Hypothalamus (tissue), 51 donors: ENCODE measurements at places on chromosomes 1 and 21.

DNA sequence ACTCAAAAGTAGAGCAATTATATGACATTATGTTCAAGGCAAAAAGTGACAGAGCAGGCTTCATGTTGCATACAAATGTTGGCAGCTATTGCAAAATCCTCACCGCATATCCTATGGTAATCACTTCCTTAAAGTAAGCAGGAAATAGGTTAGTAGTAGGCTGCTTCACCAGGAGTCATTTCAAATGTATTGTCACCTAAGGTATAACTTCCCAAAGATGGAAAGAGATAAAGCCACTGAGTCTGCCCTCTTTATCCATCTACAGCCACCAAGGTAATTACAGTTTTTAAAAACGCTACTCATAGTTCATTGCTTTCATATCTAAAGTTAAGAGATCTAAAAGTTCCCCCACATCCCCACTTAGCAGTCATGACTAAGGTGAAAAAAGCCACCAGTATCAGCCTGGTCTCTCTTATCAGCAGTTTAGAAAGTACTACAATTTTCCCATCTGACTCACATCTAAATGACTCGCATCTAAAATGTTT lies 31.6 kb upstream of the UBE2U start:
- no peak for DNase-seq

- DNase-seq: no peak
Observed at GRCh38 chr1:117270679-117271078, 60.0 kb upstream of the VTCN1 start.

DNA sequence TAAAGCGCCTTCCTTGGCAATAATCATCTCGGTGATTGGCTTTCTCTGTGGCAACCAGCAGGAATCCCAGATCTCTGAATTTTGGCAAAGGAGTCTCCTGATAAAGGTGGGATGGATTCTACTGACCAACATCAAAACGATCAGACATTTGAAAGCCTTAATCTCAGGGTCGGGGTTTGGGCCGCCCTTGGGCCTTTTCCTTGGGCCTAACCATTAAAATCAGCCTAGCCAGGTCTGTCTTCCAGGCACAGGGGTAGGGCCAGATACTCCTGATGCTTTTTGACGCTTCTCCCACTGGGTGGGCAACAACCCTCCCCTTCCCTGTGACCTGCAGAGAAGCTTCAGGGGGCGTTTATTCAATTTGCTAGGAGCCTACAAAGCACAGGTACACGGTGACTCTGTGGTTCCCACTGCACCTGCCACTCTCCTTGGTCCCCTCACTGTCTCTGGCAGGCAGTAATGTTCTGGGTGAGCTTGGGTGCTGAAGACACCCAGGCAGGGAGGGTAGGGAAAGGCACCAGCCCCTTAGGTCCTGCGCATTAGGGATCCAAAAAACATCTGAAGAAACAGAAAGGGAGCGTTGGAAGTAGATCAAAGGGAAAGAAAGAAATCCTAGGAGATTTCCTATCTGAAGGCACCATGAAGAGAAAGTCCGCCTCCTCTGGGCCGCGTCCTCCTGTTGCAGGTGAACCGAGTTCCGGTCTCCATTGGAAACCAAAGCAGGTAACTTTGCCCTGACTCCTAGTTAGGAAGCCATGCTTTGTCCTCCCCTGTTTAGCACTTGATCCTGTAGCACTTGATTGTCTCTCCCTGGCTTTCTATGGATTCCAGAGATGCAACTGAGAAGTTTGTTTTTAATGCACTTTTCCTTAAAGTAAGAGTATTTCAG lies 12.3 kb downstream of the RNU1-2 start:
- no peak for DNase-seq

DNA sequence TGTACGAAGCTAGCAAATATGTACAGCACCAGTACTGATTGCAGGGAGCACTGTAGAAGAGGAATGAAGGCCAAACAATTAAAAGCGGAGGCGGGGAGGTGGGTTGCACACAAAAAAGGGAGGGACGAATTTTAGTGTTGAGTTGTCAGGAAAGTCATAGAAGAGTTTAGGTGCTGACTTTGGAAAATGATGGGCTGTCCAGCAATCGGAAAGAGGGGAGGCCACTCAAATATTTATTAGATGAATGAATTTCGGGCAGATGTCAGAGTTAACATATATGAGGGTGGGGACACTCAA lies 537 bp upstream of the ANKRD13C start:
- DNase-seq: no peak

DNA sequence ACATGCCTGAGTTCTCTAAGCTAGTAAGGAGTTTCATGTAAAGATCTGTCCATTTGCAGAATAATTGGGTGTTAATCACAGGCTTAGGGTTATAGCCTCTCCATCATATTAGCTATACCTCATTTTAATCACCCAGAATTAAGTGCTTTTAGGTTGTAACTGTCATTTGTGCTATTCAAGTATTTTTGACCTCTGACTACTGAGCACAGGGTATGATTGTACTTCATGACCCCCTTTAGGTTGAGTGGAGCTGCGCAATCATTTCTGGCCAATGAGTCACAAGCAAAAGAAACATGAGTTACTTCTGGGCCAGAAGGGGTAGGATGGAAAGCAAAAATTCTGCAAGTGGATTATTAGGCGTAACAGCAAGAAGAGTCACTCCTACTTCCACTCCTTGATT lies 8.4 kb upstream of the SNX7 start:
- no peak for DNase-seq

DNA sequence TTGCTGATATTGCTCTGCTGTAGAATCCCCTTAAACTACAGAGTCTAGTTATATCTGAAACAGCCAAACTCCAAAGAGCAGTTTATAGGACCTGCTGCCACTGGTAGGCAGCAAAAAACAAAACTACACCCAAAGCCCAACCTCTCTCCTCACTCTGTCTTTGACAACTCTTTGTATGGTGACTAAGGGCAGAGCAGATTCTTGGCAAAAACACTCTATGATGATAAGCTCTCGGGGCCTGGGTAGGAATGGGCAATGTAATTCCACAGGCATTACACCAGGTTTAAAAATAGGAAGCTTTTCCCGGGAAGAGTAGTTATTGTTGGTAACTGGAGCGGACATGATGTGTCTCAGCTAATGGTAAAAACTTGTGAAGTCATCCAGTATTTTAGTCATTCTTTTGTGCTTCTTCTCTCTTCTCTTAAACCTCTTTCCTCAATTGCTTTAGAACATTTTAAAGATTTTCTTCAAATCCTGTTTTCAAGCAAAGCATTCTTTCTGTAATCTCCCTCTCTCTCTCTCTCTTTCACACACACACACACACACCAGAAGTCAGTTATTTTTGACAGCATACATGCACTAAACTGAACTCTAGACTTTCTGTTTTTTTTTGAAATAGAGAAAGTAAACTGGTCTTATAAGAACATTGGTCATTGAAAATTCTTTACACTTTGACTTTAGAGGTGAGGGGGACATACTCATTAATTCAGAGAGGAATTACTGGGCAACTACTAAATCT lies 193.5 kb downstream of the PAPPA2 start:
- no peak for DNase-seq

DNA sequence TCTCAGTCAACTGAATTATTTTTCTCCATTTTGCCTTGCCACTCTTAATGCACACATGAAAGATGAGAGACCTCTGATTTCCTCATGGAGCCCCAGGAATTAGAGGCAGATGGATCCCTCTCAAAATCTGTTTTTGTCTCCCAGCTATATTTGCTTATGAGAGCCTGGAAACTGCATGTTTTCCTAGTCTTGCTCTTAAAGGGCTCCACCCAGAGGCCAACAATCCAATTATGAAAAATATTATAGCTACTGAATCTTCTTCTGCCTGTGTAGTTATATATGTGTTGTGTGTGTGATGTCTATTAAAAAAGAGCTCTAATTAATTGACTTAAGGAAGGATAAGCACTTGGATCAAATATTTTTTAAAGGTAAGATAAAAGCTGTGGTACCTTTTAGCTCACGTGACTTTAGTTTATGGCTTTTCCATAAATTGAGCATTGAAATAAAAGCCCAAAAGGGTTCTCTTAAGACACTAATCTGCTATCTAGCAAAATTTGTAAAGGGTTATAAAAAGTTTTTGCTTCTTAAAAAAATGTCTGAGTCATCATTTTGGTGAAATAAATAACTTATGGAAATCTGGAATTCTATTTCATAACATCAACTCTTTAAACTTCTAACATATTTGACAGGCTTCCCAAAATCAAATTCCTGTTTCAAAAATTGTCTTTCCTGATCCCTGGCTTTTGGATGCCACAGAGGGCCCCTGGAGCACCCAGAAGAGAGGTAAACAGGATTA lies 31.2 kb upstream of the TSPEAR start:
- DNase-seq: no peak

DNA sequence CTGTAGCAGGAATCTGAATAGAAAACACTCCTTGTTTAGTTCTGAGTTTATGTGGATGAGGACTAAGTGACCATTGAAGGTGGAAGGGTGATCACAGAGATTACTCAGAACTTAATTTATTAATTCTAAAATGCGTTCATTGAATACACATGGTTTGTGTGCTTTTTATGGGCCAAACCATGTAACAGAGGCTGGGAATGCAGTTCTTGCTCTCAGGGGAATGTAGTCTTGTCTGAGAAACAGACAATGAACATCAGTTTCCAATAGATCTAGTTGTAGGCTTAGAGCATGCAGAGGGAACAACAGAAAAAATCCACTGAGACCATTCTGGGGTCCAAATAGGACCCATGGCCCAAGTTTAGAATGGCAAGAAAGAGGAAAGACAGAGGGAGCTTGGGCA lies 46.1 kb downstream of the ITSN1 start:
- no peak for DNase-seq

DNA sequence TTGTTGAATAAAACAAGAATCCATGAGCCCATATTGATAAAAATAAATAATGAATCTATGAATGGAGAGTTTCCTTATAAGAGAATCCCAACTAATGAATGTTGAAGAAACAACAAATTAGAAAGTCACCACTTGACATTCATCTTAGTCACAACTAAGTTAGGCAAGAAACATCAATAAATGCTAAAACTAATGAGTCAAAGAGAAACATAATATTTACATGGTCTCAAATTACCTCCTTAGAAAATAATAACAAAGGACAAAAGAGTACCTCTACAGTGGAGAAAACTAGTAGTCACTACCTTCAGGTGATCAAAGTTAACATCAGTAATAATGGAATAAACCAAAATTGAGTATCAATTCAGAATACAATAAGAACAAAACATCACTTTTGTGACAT lies 93.5 kb downstream of the AKT3 start:
- no peak for DNase-seq

DNA sequence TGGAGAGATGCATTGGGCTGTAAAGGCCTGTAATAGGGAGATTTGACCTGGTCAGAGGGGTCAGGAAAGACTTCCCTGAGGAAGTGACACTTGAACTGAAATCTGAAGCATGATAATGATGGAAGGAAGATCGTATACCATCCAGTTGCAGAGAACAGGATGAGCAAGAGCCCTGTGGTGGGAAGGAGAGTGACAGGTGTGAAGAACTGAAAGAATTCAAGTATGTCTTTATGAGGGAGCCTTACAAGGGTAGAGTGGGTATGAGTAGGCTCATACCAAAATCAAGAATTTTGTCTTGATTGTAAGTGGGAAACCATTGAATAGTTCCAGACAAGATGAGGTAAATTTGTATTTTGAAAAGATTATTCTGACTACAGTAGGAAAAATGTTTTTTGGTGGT lies 129.4 kb downstream of the RASAL2 start:
- DNase-seq: no peak

GRCh38 chr21:36516281-36516680 lies 36.4 kb upstream of the CLDN14 start:
- DNase-seq: no peak

- DNase-seq: no peak
Observed at GRCh38 chr1:12502336-12503109, 115.5 kb downstream of the DHRS3 start.

- DNase-seq: no peak
Observed at GRCh38 chr1:8427986-8428385, 110.1 kb downstream of the SLC45A1 start.

GRCh38 chr1:53336146-53336545 lies 8.3 kb upstream of the LRP8 start:
- no peak for DNase-seq

DNA sequence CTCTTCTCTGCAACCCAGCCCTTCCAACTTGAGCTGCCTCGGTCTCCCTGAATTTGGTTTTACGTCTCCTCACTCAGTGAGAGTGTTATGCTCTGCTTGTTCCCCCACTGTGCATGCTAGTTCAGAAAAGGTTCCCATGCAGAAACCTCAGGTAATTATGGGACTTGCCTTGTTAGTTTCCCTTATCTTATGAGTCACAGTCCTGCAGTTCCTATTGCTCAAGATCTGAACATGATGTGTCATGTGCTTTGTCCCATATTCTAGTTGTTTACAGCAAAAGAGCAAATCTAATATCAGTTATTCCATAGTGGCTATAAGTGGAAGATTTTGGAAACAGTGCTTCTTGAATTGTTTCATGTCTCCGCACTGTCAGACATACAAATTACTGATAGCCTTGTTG lies 74.4 kb downstream of the DUSP10 start:
- DNase-seq: no peak

DNA sequence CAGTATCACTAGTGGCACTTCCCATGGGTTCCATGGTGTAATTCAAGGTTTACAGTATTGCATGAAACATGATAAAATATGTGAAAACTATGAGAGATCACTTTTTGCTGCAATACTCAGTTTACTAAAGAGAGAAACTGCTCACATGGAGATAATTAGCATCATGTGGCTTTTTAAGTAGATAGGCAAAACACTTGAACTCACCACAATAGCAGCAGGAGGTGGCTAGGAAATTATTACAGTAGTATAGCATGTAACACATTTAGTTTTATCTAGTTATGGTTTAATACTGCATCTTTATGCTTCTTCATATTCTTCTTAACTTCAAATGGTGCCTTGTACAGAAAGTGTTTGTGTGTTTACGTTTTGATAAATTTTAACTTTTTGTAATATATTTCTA lies 698.5 kb upstream of the BRINP3 start:
- DNase-seq: no peak
